ENCODE measurements at places on chromosomes 4 and X. TPM values are rescaled to one million over a fixed set of nuclear protein-coding genes. Genes with fewer than 3 reads are reported as not detected.
A peak's percentile ranks its signal among the peaks of the same experiment; 100 is the strongest.

DNA sequence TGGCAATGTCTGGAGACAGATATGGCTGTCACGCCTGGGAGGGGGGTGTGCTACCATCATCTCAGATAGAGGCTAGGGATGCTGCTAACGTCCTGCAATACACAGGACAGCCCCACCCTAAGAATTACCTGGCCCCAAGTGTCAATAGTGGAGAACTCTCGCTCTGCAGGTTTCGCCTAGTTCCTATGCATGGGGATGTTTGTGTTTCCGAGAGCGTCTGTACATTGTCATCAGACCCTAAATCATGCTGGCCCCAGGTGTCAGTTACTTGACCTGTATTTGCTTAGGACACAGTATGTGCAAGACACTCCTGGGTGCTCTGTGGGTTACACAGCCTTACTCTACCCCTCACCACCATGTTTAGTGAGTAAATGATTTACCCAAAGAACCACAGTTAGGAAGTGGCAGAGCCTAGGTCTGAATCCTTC lies 90.8 kb downstream of the AFF1 start:
- DNase-seq: no peak
- H3K36me3 ChIP-seq: no peaks in the 10 kb centered on the region
- H3K27ac ChIP-seq: no peak overlapping the region
- H3K4me1 ChIP-seq: peaks cover 41% of the 10 kb centered on the region
- H3K27me3 ChIP-seq: no peaks in the 10 kb centered on the region

GRCh38 chrX:36581030-36581429 lies 427.1 kb upstream of the FAM47C start:
- no peak overlapping the region for H3K4me3 ChIP-seq
- H3K27ac ChIP-seq: no peak overlapping the region
- H3K4me1 ChIP-seq: no peaks in the 10 kb centered on the region
- H3K36me3 ChIP-seq: no peaks in the 10 kb centered on the region
- H3K27me3 ChIP-seq: no peaks in the 10 kb centered on the region
- DNase-seq: no peak

DNA sequence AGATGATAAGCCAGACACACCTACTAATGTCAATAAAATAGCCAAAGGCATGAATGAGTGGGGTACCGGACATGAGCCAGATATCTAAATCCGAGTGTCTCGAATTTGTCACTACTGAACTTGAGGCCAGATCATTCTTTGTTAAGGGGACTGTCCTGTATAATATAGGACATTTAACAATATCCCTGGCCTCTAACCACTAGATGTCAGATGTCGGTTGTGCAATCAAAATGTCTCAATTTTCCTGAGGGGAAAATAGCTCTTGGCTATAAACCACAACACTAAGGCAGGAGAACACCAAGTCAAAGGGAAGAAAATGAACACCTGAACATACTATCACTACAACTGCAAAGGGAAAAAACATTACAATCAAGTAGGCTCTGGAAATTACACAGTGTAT lies 154.5 kb downstream of the GPM6A start:
- H3K4me1 ChIP-seq: no peaks in the 10 kb centered on the region
- no peak for DNase-seq
- H3K27me3 ChIP-seq: no peaks in the 10 kb centered on the region
- no peaks in the 10 kb centered on the region for H3K36me3 ChIP-seq
- H3K27ac ChIP-seq: no peak overlapping the region
- H3K4me3 ChIP-seq: no peak overlapping the region

DNA sequence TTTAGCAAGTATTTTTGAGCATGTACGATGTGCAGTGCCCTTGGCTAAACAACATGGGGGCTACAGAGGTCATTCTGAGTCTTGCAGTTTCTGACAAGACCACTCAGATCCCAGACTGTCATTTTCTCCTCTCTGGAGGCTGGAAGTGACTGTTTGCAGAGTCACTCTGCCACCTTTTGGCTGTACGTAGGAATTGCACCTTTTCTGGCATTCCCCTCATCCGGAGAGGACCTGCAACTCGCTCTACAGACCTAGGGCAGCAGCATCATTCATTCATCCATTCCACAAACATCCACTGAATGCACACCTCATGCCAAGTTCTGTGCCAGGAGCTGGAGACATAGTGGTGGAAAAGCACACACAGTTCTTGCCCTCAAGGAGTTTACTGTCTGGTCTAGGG lies 160.4 kb upstream of the GPR101 start:
- H3K36me3 ChIP-seq: no peaks in the 10 kb centered on the region
- H3K27ac ChIP-seq: no peak overlapping the region
- H3K4me1 ChIP-seq: no peaks in the 10 kb centered on the region
- no peak for DNase-seq
- no peaks in the 10 kb centered on the region for H3K27me3 ChIP-seq
- no peak overlapping the region for H3K4me3 ChIP-seq

The MSX1 gene
- total RNA-seq: not detected

The UGT2B17 gene
- total RNA-seq: 0.52 TPM

DNA sequence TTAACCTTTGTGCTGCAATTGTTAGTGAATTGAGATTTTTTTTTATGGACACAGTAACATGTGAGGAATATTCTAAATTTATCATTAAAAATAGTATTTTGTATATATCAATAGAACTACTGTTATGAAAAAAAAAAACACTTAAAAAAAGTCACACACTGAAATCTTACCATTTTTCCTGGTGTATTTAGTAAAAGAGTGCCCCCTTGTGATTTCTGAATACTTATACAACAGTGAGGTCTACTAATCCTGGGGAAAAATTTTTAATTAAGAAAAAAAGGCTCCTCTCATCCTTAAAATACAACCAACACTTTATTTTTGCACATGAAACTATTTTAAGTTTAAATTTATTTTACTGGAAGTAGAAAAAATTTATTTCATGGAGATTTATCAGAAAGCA lies 56.4 kb upstream of the SPOCK3 start:
- H3K27me3 ChIP-seq: no peaks in the 10 kb centered on the region
- no peak for DNase-seq
- H3K4me3 ChIP-seq: no peak overlapping the region

- H3K4me1 ChIP-seq: peaks cover 3% of the 10 kb centered on the region
- DNase-seq: no peak
- no peaks in the 10 kb centered on the region for H3K36me3 ChIP-seq
- H3K27ac ChIP-seq: no peak overlapping the region
- no peaks in the 10 kb centered on the region for H3K27me3 ChIP-seq
These were observed 11.9 kb downstream of the ENPEP start for GRCh38 chr4:110487873-110488272.

The HPSE gene
- total RNA-seq: 1.3 TPM

DNA sequence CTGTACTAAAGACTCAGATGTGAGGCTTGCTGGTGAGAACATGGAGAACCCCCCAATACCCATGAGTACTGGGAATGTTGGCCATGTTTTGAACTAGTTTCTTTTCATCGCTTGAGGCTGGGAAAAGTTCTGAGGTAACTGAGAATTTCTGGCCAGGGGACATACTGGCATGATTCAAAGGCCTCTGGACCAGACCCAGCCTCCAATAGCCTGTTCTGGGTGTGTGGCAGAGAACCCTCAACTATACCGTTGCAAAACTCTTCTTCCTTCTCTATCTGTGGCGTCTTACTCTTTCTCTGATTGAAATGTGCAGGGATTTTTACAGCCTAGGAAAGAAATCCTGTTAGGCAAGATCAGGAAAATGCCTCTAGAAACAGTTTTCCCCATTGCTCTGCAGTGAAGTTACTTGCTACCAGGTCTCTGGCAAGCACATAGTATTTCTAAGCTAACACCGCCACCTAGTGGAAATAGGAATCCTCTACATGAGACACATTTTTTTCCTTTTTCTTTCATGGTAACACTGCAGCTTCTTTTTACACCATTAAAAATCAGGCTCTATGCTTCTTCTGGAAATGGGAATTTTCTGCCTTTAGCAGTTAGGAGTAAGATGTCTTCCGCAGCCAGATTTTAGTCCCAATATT lies 170.7 kb upstream of the ZCCHC13 start:
- no peaks in the 10 kb centered on the region for H3K27me3 ChIP-seq
- H3K36me3 ChIP-seq: no peaks in the 10 kb centered on the region
- peak; percentile 49 for DNase-seq
- H3K4me3 ChIP-seq: no peak overlapping the region
- no peaks in the 10 kb centered on the region for H3K4me1 ChIP-seq
